ENCODE measurements at places on chromosomes 2 and 18.
A peak's percentile ranks its signal among the peaks of the same experiment; 100 is the strongest.

DNA sequence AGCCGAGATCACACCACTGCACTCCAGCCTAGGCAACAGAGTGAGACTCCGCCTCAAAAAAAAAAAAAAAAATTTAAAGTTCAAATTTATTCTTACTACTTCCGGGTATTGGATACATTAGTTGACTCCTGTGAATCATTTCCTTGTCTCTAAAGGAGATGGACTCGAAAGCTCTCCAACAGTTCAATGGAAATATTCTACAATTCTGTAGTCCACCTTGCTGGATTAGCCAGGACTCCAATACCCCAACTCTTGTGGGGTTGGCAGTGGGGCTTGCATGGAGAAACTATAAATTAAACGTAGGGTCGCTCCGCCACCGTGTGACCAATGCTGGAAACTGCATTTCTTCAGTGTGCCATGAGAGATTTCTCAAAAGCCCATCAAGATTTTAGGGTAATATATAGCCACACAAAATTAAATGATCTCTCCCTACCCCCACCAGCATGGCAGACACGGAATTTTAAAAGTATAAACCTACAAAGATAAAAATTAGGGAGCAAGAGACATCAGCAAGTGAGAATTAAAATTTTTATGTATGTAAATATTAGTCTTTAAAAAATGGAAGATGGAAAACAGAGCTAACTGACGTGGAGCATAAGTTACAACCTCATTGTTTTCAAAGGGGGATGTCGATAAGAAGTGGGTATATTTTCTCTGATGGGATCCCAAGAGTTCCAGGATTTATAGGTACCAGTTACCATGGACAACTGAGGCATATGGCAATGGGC lies 27.8 kb upstream of the GAREM2 start:
- no peak overlapping the region for H3K4me3 ChIP-seq
- no peaks in the 10 kb centered on the region for H3K4me1 ChIP-seq
- H3K27ac ChIP-seq = no peak overlapping the region
- peak; percentile 65 for DNase-seq
- H3K27me3 ChIP-seq = peaks cover 8% of the 10 kb centered on the region

- peaks cover 19% of the 10 kb centered on the region for H3K4me1 ChIP-seq
- no peak overlapping the region for H3K27ac ChIP-seq
- DNase-seq = no peak
- H3K27me3 ChIP-seq = peaks cover 1% of the 10 kb centered on the region
- H3K36me3 ChIP-seq = no peaks in the 10 kb centered on the region
Measured at GRCh38 chr2:164975891-164976290, 20.6 kb upstream of the SLC38A11 start.

DNA sequence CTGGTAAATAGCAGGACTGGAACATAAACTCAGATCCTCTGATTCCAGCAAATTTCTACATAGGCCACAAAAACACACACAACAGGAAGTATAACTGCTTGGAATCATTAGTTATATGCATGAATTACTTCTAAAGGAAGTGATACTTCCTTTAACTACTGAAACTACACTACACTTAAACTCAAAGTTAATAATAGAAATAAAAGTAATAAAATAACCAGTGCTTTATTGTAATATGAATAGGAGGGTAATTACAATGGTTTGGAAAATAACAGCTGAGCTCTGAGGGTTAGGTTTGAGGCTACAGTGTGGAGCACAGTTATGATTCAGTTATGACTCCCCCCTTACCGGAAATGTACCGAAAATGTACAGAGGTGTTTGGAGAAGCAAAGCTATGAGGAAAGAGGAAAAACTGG lies 18.5 kb upstream of the POLI start:
- H3K27ac ChIP-seq = peak overlapping the region; percentile 50
- no peaks in the 10 kb centered on the region for H3K27me3 ChIP-seq
- H3K4me3 ChIP-seq = no peak overlapping the region
- no peaks in the 10 kb centered on the region for H3K36me3 ChIP-seq
- H3K4me1 ChIP-seq = peaks cover 35% of the 10 kb centered on the region

GRCh38 chr18:48304906-48305693 lies 104.1 kb downstream of the ZBTB7C start:
- H3K27ac ChIP-seq = no peak overlapping the region
- H3K36me3 ChIP-seq = no peaks in the 10 kb centered on the region
- H3K4me1 ChIP-seq = no peaks in the 10 kb centered on the region
- no peak for DNase-seq

- peaks cover 46% of the 10 kb centered on the region for H3K4me1 ChIP-seq
- H3K4me3 ChIP-seq = peak overlapping the region; percentile 37
- no peaks in the 10 kb centered on the region for H3K27me3 ChIP-seq
- peaks cover 39% of the 10 kb centered on the region for H3K36me3 ChIP-seq
Measured at GRCh38 chr2:157363612-157364101, 38.0 kb upstream of the ERMN start.

DNA sequence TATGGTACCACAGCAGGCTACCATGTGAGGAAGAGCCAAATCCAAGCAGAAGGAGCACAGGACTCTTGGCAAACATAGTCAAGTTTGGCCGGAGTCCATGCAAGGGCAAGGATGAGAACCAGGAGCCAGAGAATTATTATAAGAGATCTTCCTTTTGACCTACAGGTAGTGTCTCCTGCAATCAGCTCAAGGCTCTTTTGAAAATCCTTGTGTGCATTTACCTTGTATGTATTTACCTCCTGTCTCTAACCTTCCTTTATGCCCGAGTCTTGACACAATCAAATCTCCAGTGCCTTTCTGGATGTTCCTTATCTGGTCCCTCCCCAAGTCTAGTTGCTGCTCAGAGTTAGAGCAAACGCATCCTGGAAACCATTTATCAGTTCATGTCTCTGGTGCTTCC lies 855.0 kb upstream of the CELF4 start:
- no peaks in the 10 kb centered on the region for H3K4me1 ChIP-seq
- no peaks in the 10 kb centered on the region for H3K36me3 ChIP-seq
- H3K27ac ChIP-seq = no peak overlapping the region
- no peaks in the 10 kb centered on the region for H3K27me3 ChIP-seq

- H3K27ac ChIP-seq = no peak overlapping the region
- H3K27me3 ChIP-seq = peaks cover 6% of the 10 kb centered on the region
- no peaks in the 10 kb centered on the region for H3K36me3 ChIP-seq
- H3K4me1 ChIP-seq = no peaks in the 10 kb centered on the region
- DNase-seq = no peak
Measured at GRCh38 chr2:236209996-236210395, 41.8 kb upstream of the GBX2 start.

GRCh38 chr2:134674687-134675086 lies 44.1 kb downstream of the TMEM163 start:
- H3K36me3 ChIP-seq = no peaks in the 10 kb centered on the region
- no peak overlapping the region for H3K27ac ChIP-seq
- no peak for DNase-seq
- H3K4me1 ChIP-seq = peaks cover 51% of the 10 kb centered on the region
- H3K27me3 ChIP-seq = peaks cover 1% of the 10 kb centered on the region

GRCh38 chr18:64017870-64018269 lies 48.0 kb downstream of the SERPINB8 start:
- H3K27me3 ChIP-seq = no peaks in the 10 kb centered on the region
- DNase-seq = no peak
- H3K4me3 ChIP-seq = no peak overlapping the region

- no peaks in the 10 kb centered on the region for H3K36me3 ChIP-seq
- no peak overlapping the region for H3K27ac ChIP-seq
- H3K4me1 ChIP-seq = peaks cover 8% of the 10 kb centered on the region
- peaks cover 2% of the 10 kb centered on the region for H3K27me3 ChIP-seq
- no peak overlapping the region for H3K4me3 ChIP-seq
Measured at GRCh38 chr2:41958251-41958650, 89.6 kb upstream of the PKDCC start.

DNA sequence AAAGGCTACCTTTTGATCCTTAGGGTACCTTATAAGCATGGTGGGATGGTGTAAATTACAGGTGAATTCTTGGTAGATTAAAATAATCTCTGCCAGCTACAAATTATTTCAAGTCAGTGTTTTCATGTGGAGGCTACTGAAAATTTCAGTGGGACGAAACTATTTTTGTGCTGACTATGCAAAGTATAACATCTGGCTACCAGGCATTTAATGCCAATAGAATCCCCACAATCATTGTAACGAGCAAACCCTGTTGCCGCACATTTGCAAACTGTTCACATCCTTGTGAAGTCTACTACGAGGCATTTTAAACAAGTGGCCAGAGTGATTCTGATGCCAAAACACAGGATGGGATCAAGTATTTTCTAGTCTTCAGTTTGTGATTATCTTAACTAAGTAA lies 48.1 kb upstream of the SDC1 start:
- H3K27me3 ChIP-seq = no peaks in the 10 kb centered on the region
- peaks cover 2% of the 10 kb centered on the region for H3K4me1 ChIP-seq
- H3K27ac ChIP-seq = no peak overlapping the region
- H3K36me3 ChIP-seq = peaks cover 27% of the 10 kb centered on the region
- H3K4me3 ChIP-seq = no peak overlapping the region
- no peak for DNase-seq

DNA sequence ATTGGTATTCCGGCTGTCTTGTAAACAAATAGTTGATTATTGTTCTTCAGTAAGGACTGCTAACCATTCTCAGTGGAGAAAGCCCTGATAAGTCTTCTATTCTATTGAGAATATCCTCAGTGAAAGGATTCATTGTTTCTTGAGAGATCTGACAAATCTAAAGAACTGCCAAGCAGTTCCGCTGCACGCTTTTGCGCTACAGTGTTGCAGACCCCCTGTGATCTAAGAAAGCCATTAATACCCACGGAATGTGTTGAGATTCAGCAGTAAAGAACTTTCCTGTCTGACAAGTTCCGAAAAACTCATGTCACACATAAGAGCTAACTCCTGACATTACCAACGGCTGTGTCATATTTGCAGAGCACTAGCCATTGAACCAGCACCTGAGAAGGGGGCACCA lies 63.8 kb downstream of the ZNF236 start:
- no peak overlapping the region for H3K27ac ChIP-seq
- no peak for DNase-seq
- H3K27me3 ChIP-seq = no peaks in the 10 kb centered on the region
- H3K36me3 ChIP-seq = peaks cover 48% of the 10 kb centered on the region

GRCh38 chr2:84849271-84849952 lies 31.5 kb downstream of the TRABD2A start:
- DNase-seq = no peak
- H3K36me3 ChIP-seq = peaks cover 34% of the 10 kb centered on the region
- peaks cover 90% of the 10 kb centered on the region for H3K4me1 ChIP-seq
- H3K4me3 ChIP-seq = peak overlapping the region; percentile 51
- H3K27ac ChIP-seq = peak overlapping the region; percentile 86

GRCh38 chr2:103353774-103354173 lies 591.9 kb downstream of the TMEM182 start:
- no peaks in the 10 kb centered on the region for H3K36me3 ChIP-seq
- H3K4me1 ChIP-seq = no peaks in the 10 kb centered on the region
- H3K27me3 ChIP-seq = no peaks in the 10 kb centered on the region
- DNase-seq = no peak
- no peak overlapping the region for H3K27ac ChIP-seq
- no peak overlapping the region for H3K4me3 ChIP-seq

GRCh38 chr2:128279786-128280157 lies 38.9 kb downstream of the HS6ST1 start:
- H3K4me1 ChIP-seq = peaks cover 22% of the 10 kb centered on the region
- H3K27me3 ChIP-seq = no peaks in the 10 kb centered on the region
- DNase-seq = no peak
- no peak overlapping the region for H3K4me3 ChIP-seq
- no peak overlapping the region for H3K27ac ChIP-seq

GRCh38 chr2:183532514-183532913 lies 408.3 kb downstream of the NUP35 start:
- no peak overlapping the region for H3K4me3 ChIP-seq
- H3K36me3 ChIP-seq = no peaks in the 10 kb centered on the region
- H3K27ac ChIP-seq = no peak overlapping the region
- no peaks in the 10 kb centered on the region for H3K4me1 ChIP-seq
- H3K27me3 ChIP-seq = no peaks in the 10 kb centered on the region

DNA sequence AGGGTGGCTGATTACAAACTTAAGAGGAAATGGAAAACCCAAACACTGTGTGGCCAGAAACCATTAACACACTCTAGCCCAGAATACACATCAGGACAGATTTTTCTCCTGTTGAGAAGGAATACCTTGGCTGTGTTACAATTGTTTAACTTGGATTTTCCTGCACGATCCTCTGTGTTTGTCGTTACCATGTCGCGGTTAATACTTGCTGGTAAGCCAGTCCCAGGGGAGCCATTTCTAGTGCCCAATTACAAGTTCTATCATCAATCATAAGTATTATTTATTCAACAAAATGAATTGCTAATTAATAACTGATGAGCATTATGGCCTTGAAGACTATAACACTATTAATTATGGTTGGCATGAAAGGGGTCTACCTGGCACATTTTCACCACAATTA lies 146.8 kb downstream of the LNPK start:
- no peaks in the 10 kb centered on the region for H3K36me3 ChIP-seq
- no peaks in the 10 kb centered on the region for H3K4me1 ChIP-seq
- no peaks in the 10 kb centered on the region for H3K27me3 ChIP-seq
- no peak overlapping the region for H3K27ac ChIP-seq
- no peak overlapping the region for H3K4me3 ChIP-seq

- peaks cover 5% of the 10 kb centered on the region for H3K4me1 ChIP-seq
- H3K27ac ChIP-seq = no peak overlapping the region
- peaks cover 4% of the 10 kb centered on the region for H3K27me3 ChIP-seq
- no peak overlapping the region for H3K4me3 ChIP-seq
- no peak for DNase-seq
Measured at GRCh38 chr2:148896136-148896535, 21.1 kb downstream of the KIF5C start.

GRCh38 chr18:21242141-21242779 lies at the start of gene GREB1L:
Gene GREB1L (plus strand): TSS chr18:21242232. CDS start chr18:21383519, 141,287 bp downstream.
- peaks cover 3% of the 10 kb centered on the region for H3K4me1 ChIP-seq
- no peak within 1 kb of the TSS for H3K27ac ChIP-seq
- H3K4me3 ChIP-seq = peak within 1 kb of the TSS; percentile 36
- no peaks in the 10 kb centered on the region for H3K36me3 ChIP-seq
- DNase-seq = peak; percentile 23

DNA sequence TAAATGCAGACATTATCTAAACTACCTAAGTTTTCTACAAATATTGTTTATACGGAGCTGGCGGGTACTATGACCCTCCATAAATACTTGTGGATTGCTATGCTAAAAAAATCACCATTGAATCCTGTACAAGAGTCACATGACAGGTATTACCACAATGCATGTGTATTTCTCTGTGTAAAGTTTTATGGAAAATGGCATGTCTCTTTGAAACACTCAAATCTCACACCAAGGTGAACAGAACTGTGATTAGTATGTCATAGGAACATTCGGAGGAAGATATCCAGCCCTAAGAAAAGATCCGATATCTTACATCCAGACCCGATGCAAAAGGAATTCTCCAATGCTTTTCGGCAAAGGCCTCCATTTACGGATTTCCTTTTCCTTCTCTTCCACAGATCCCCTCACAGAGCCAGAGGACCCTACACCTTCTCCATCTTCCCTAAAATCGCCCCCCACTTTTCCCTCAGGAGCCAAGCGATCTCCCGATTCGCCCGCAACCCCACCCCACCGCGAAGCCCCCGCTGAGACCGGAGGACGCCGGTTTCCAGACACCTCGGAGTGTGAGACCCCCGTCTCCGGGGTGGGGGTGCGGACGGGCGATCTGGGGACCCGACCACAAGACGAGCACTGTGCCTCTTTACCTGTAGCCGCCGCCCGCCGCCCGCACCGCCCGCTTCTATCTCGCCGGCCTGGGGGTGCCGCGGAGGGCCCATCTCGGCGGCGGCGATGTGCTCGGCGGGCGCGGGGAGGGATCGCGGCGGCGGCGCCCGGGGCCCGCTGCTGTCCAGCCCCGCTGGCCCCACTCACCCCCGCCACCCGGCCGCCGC lies 1.2 kb downstream of the SAP130 start:
- H3K36me3 ChIP-seq = no peaks in the 10 kb centered on the region
- peaks cover 16% of the 10 kb centered on the region for H3K4me1 ChIP-seq
- peak overlapping the region; percentile 74 for H3K27ac ChIP-seq
- peak overlapping the region; percentile 88 for H3K4me3 ChIP-seq
- no peak for DNase-seq

Data from activated naive CD8-positive, alpha-beta T cell treated with anti-CD3 and anti-CD28 coated beads, Interleukin-2, amount 50 U/mL, for 24 hours (primary cell).